ENCODE measurements at places on chromosomes 1 and 21. TPM values are rescaled to one million over a fixed set of nuclear protein-coding genes. Genes with fewer than 3 reads are reported as not detected.

GRCh38 chr1:28037946-28038345, 50.5 kb downstream of the EYA3 start:
- no peak overlapping the region for H3K4me3 ChIP-seq
- peaks cover 8% of the 10 kb centered on the region for H3K4me1 ChIP-seq
- no peak overlapping the region for H3K27ac ChIP-seq
- no peaks in the 10 kb centered on the region for H3K27me3 ChIP-seq
- no peak for DNase-seq

PLXNA2 gene
- 2.2 TPM for total RNA-seq

GRCh38 chr21:16588433-16588860, 858.7 kb downstream of the USP25 start:
- no peak overlapping the region for H3K4me3 ChIP-seq
- H3K36me3 ChIP-seq: no peaks in the 10 kb centered on the region
- H3K4me1 ChIP-seq: no peaks in the 10 kb centered on the region

GRCh38 chr1:223774134-223774814, 61.9 kb downstream of the CAPN2 start:
- H3K27me3 ChIP-seq: no peaks in the 10 kb centered on the region
- DNase-seq: no peak
- peaks cover 31% of the 10 kb centered on the region for H3K4me1 ChIP-seq
- H3K36me3 ChIP-seq: peaks cover 17% of the 10 kb centered on the region
- H3K27ac ChIP-seq: peak overlapping the region; percentile 57

- H3K4me3 ChIP-seq: no peak overlapping the region
- H3K36me3 ChIP-seq: no peaks in the 10 kb centered on the region
- DNase-seq: no peak
- no peaks in the 10 kb centered on the region for H3K27me3 ChIP-seq
- H3K27ac ChIP-seq: no peak overlapping the region
Measured at GRCh38 chr1:164912290-164912689, 353.3 kb downstream of the PBX1 start.

GRCh38 chr1:68197891-68198290, 34.4 kb downstream of the WLS start:
- no peak overlapping the region for H3K27ac ChIP-seq
- no peaks in the 10 kb centered on the region for H3K27me3 ChIP-seq
- H3K4me1 ChIP-seq: peaks cover 2% of the 10 kb centered on the region

DNA sequence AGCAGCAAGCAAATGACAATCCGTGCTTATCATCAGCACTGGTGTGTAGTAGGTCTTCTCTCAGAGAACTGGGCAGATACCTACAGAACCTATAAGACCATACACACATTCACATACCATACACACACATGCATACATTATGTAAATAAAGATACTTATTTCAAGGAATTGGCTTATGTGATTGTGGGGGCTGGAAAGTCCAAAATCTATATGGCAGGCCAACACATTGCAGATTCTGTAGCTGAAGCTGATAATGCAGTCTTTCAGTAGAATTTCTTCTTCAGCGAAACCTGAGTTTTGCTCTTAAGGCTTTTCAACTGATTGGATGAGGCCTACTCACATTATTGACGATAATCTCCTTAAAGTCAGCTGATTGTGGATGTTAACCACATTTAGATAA, 24.1 kb downstream of the RAP1A start:
- H3K27ac ChIP-seq: peak overlapping the region; percentile 34
- peaks cover 2% of the 10 kb centered on the region for H3K36me3 ChIP-seq
- DNase-seq: no peak

EFCAB7 gene
- total RNA-seq: 5.1 TPM

- H3K36me3 ChIP-seq: peaks cover 5% of the 10 kb centered on the region
- H3K4me1 ChIP-seq: peaks cover 12% of the 10 kb centered on the region
- H3K4me3 ChIP-seq: no peak overlapping the region
- DNase-seq: no peak
- peaks cover 12% of the 10 kb centered on the region for H3K27me3 ChIP-seq
Measured at GRCh38 chr1:154886281-154887015, 16.4 kb upstream of the KCNN3 start.

DNA sequence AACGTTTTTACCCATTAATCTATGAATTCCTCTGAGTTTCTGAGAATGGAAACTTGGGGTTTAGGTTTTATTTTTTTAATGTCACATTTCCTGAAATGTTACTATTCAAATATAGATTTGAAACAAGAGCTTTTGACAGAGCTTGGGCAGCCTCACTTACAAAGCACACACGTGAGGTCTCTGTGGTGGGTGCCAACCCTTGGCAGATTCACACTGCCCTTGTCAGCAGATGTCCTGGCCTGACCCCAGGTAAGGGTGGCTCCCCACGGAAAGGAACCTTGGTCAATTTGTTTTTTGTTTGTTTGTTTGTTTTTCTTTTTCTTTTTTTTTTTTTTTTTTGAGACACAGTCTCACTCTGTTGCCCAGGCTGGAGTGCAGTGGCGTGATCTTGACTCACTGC, 53.5 kb downstream of the FAAP20 start:
- peaks cover 10% of the 10 kb centered on the region for H3K4me1 ChIP-seq
- H3K36me3 ChIP-seq: no peaks in the 10 kb centered on the region
- no peaks in the 10 kb centered on the region for H3K27me3 ChIP-seq
- no peak overlapping the region for H3K27ac ChIP-seq

GRCh38 chr1:62382658-62382955, 54.2 kb upstream of the USP1 start:
- H3K36me3 ChIP-seq: no peaks in the 10 kb centered on the region
- no peaks in the 10 kb centered on the region for H3K4me1 ChIP-seq
- DNase-seq: no peak
- H3K27me3 ChIP-seq: peaks cover 17% of the 10 kb centered on the region
- no peak overlapping the region for H3K4me3 ChIP-seq

FAM3B gene
- total RNA-seq: not detected

MAP10 gene
- total RNA-seq: 1.8 TPM

DNA sequence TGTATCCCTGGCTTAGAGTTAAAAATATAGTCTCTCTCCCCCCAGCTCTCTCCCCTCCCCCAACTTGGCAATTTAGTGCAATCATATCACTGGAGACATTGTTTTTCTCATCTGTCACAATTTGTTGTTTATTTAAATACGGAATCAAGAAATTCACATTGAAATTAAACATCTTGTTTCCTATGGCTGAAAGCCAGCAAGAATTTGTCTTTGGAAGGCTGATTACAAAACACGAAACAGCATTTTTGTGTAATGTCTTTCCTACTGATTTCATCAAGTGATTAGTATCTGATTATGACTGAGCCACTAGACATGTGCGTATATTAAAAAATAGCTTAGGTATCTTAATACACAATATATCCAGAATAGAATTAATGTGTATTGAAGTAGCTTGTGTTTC, 119.7 kb downstream of the LYPLAL1 start:
- H3K27ac ChIP-seq: no peak overlapping the region
- H3K4me1 ChIP-seq: no peaks in the 10 kb centered on the region
- H3K4me3 ChIP-seq: no peak overlapping the region

KCNQ4 gene
- total RNA-seq: 0.17 TPM

- H3K4me3 ChIP-seq: no peak overlapping the region
- H3K27ac ChIP-seq: no peak overlapping the region
- no peaks in the 10 kb centered on the region for H3K4me1 ChIP-seq
- DNase-seq: no peak
Measured at GRCh38 chr1:118160806-118161205, 24.2 kb downstream of the SPAG17 start.

ASTN1 gene
- total RNA-seq: not detected

DNA sequence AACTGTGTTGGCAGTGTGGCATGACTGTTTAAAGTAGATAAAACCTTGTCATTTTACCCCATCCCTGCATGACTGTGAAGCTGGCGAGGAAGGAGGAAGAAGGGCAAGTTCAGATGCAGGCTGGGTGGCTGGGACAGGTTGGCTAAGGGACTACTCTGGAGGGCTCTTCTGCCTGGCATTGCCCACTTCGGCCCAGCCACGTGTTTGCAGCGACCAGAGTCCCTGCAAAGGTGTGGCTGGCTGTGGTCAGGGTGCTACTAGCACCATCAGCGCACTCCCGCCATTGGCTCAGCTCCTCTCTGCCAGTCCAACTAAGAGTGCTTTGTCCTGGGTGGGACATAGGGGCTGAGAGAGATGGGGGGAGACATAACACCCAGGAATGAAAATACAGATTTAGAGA, 7.2 kb downstream of the C1orf115 start:
- H3K4me1 ChIP-seq: peaks cover 10% of the 10 kb centered on the region
- no peak for DNase-seq
- H3K36me3 ChIP-seq: peaks cover 2% of the 10 kb centered on the region
- H3K27me3 ChIP-seq: peaks cover 11% of the 10 kb centered on the region

HEYL gene
- total RNA-seq: 0.10 TPM

SLC30A2 gene
- total RNA-seq: not detected

CD52 gene
- total RNA-seq: 1,411 TPM

LIX1L gene
- total RNA-seq: 36.6 TPM

GRCh38 chr1:13619909-13620308, 36.3 kb downstream of the PDPN start:
- no peaks in the 10 kb centered on the region for H3K36me3 ChIP-seq
- no peak for DNase-seq
- H3K4me1 ChIP-seq: no peaks in the 10 kb centered on the region
- peaks cover 48% of the 10 kb centered on the region for H3K27me3 ChIP-seq
- H3K27ac ChIP-seq: no peak overlapping the region
- no peak overlapping the region for H3K4me3 ChIP-seq

GRCh38 chr1:106868828-106869227, 187.6 kb upstream of the PRMT6 start:
- H3K36me3 ChIP-seq: no peaks in the 10 kb centered on the region
- no peak overlapping the region for H3K4me3 ChIP-seq
- H3K27me3 ChIP-seq: no peaks in the 10 kb centered on the region

GRCh38 chr1:2240270-2241156, 12.4 kb downstream of the SKI start:
- H3K4me3 ChIP-seq: peak overlapping the region; percentile 78
- H3K36me3 ChIP-seq: peaks cover 2% of the 10 kb centered on the region
- no peak for DNase-seq

POLR3C gene
- 25.1 TPM for total RNA-seq

PIP5K1A gene
- 41.6 TPM for total RNA-seq

TFAP2E gene
- 4.5 TPM for total RNA-seq

DNA sequence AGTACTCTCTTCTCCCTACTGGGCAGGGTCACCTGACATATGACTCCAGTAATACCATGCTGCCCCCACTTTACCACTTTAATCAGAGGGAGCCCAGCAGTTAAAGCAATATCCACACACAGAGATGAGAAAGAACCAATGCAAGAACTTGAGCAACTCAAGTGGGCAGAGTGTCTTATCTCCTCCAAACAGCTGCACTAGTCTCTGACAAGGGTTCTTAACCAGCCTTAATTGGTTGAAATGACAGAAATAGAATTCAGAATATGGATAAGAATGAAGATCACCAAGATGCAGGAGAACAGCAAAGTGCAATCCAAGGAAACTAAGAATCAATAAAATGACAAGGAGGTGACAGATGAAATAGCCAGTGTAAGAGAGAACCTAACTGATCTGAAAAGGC, 91.0 kb downstream of the KCNT2 start:
- peaks cover 4% of the 10 kb centered on the region for H3K4me1 ChIP-seq
- DNase-seq: no peak
- H3K27ac ChIP-seq: no peak overlapping the region
- H3K27me3 ChIP-seq: no peaks in the 10 kb centered on the region
- no peaks in the 10 kb centered on the region for H3K36me3 ChIP-seq

GRCh38 chr1:2375923-2376260, 15.5 kb downstream of the MORN1 start:
- H3K4me1 ChIP-seq: no peaks in the 10 kb centered on the region
- H3K27ac ChIP-seq: no peak overlapping the region

DNA sequence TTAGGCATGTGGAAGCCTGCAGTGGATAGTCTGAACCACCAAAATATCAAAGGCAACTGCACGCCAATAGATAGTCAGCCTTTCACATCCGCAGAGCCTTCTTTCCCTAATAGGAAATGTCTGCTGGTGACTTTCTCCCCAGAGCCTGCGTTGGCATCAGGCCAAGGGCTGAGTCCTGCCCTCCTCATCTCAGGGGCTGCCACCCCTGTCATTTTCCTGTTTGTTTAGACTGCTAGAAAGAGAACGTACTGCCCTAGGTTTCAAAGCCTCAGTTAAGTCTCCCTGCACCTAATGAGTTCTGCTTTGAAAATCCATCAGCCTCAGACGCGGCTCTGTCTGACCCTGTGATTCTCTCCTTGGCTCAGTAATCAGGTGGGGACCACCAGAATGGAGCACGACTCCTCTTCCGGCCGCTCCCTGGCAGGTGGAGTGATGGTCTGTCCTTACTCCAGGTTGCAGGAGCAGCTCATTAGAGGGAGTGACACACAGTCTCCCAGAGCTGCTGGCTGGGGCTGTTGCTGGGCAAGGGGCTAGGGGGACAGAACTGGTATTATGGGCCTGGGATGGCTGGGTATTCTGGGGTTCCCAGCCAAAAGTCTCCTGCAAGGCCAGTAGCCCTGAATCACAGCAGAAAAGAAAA, 27.3 kb downstream of the STUM start:
- H3K36me3 ChIP-seq: no peaks in the 10 kb centered on the region
- no peaks in the 10 kb centered on the region for H3K4me1 ChIP-seq
- no peak overlapping the region for H3K4me3 ChIP-seq
- no peak overlapping the region for H3K27ac ChIP-seq
- H3K27me3 ChIP-seq: peaks cover 11% of the 10 kb centered on the region

OTUD3 gene
- 14.1 TPM for total RNA-seq

GRCh38 chr21:25891596-25891995, 156.8 kb downstream of the GABPA start:
- H3K4me1 ChIP-seq: peaks cover 2% of the 10 kb centered on the region
- no peak overlapping the region for H3K4me3 ChIP-seq
- DNase-seq: no peak
- peaks cover 1% of the 10 kb centered on the region for H3K36me3 ChIP-seq
- H3K27ac ChIP-seq: no peak overlapping the region
- no peaks in the 10 kb centered on the region for H3K27me3 ChIP-seq

LCE2A gene
- not detected for total RNA-seq

DNA sequence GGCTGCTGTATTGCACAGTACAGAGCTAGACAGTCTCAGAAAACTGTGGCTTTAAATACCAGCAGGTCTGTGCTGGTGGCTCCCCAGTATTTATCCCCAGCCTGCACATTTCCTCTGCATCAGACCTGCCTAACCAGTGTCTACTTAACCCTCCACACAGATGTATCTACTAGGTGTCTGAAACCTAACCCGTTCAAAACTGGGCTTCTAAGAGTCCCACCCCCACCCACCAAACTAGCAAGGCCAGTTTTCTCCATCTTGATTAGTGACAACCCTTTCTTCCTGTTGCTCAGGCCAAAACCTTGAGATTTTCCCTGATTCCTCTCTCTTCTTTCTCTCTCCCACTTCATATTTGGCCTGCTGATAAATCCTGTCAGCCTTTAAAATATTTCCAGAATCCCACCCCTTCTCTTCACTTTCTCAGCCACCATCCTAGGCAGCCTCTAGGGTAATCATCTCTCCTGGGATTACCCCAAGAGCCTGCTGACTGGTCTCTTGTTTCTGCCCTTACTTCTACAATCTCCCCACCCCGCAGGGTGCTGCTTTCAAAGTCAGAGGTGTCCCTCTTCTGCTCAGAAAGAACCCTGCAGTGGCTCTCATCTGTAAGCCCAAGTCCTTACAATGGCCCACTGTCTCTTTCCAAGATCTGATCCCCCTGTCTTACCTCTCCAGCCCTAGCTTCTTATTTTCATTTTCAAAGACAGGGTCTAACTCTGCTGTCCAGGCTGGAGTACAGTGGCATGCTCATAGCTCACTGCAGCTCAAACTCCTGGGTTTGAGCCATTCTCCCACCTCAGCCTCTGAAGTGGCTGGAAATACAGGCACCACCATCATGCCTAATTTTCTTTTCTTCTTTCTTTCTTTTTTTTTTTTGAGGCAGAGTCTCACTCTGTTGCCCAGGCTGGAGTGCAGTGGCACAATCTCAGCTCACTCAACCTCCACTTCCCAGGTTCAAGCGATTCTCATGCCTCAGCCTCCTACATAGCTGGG, 45.2 kb downstream of the H3-3A start:
- DNase-seq: no peak
- no peaks in the 10 kb centered on the region for H3K36me3 ChIP-seq
- H3K4me1 ChIP-seq: peaks cover 33% of the 10 kb centered on the region
- H3K27me3 ChIP-seq: no peaks in the 10 kb centered on the region

Measured in T-helper 17 cell (primary cell).